Type B pancreatic cell (in vitro differentiated cells): ENCODE measurements at places on chromosomes 2 and 18.

DNA sequence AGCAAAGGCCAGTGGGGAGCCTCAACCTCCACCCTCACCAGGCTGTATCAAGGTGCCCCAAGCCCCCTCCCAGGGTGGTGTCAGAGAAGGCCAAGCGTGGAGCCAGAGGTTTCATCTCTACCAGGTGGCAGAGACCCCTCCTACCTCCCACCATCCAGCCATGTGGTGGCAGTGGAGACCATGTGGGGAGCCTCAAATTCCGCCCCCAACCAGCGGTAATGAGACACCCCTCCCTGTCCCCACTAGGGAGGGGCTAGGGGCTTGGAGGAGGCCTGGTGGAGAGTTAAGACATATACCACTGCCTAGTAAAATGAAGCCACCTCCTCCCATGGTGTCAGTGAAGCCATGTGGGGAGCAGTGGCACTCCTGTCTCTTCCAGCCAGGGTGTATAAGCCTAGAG lies 24.4 kb upstream of the YPEL5 start:
- no peak for DNase-seq

GRCh38 chr18:49731421-49731841 lies 81.9 kb downstream of the ACAA2 start:
- no peak for DNase-seq

- DNase-seq, result no peak
Observed at GRCh38 chr2:225400546-225401400, 1.3 kb downstream of the NYAP2 start.

DNA sequence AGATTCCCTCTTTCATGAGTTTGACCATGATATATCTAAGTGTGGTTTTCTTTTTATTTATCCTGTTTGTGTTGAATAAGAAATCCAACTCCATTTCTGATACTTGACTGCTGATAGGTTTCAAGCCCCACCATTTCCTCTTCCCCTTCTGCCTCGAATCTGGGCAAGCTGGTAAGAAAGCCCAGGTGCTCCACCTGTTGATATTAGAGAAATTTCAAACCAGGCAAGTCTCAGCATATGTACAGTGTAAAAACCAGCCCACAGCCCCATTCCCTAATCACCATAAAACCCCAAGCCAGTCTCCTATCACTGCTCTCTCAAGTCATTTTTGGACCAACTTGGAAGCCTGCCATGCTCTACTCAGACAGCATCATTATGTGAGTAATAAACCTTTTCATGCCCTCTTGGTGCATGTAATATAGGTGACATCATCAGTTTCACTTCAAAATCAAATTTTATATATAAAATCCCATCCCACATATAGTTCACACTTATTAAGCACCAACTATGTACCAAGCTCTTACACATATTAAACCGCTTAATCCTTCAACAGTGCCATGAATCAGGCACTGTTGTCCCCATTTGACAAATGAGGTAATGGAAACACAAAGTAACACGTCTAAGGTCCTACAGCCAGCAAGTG lies 46.6 kb downstream of the SMAD2 start:
- DNase-seq, result no peak

GRCh38 chr18:75109819-75110218 lies 99.1 kb downstream of the PTGR3 start:
- DNase-seq, result no peak
